ENCODE measurements at places on chromosomes 3 and 15.

DNA sequence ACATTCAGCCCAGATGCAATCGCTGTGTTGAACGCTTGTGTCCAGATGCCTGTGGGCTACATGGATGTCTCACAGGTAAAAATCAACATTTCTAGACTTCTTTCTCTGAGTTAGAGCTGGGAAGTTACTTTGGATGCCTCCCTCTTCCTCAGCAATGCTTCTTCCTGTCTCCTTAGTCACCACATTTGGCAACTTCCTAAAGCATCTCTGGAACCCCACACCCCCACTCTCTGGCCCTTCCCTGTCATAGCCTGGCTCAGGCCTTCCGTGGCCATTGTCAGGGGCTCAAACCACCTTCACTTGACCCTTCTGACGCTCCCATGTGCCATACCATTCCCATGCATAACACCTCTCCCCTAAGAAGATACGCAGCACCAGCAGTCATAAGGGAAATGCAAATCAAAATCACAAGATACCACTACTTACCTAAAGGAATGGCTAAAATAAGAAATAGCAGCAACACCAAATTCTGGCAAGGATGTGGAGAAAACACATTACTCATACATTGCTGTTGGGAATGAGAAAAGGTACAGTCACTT is 21.6 kb upstream of the RGMA start:
- DNase-seq, result no peak

- DNase-seq, result no peak
These were observed 13.4 kb downstream of the TRA2B start for GRCh38 chr3:185924375-185924774.

DNA sequence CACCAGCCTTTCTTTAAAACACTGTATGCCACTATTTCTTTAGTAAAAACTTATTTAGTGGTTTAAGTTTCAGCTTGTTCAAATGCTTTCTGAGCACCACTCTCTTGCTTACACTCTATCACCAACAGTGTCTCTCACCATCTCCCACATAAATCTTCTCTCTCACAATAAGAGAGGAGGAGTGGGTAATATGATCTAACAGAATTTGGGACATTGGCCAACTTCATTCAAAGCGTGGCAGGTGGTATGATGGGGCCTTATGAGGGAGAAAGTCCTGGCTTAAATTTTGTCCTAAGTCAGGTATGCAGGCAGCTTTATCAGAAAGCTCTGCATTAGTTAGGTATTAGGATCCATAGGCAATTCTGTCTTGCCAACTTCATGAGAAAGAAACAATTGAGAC is 1132.5 kb downstream of the TUSC7 start:
- no peak for DNase-seq

GRCh38 chr3:27575499-27575898 is 91.3 kb upstream of the SLC4A7 start:
- no peak for DNase-seq

DNA sequence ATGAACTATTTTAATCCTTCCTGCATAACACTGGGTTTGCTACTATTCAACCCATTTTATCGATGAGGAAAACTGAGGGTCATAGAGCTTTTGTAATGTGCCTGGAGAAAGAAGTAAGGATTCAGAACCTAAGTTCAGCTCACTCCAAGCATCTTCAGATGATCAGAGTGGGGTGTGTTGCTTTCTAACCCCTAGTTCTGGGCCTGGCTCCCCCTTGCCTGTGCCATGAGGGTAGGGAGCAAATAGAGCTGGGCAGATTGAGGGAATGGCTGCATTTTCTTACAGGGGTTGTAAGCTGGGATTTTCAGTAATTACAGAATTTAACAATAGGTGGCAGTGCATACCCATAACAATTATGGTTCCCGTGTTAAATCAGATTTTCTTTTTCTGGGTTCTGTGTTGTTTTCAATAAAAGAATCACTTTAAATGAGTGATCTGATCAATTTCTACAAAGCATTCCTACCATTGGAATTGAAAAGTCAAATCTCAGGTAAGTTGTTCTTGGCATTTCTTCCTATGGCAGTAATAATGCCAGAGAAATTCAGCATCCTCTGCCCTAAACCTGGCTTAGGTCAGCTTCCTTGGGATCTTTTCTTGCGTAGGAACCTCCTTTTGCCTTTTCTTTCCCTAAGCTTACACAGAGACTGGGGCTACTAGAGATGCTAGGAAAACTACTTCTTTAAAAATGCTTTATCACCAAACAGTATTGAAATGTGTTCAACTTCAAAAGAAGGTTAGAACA is 103.8 kb upstream of the IL12A start:
- DNase-seq, result no peak

DNA sequence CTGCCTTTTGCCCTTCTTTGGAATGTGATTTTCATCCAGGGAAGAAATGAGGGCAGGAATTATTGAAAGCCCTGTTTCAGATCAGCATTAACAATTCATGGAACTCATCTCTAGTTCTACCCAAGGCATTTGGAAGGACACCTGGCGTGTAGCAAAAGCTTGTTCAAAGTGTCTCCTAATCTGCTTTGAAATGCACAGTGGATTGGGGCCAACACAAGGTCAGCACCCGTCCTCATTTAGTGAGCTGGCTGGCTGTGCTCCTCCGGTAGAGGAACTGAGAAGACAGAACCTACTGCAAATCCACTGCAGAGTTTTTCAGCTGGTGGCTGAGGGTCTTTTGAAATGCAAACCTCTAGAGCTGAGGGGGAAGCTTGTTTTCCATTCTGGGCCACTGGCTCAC is 141.6 kb upstream of the STT3B start:
- no peak for DNase-seq

Data from non-pigmented ciliary epithelial cell (primary cell).